Sciatic nerve (tissue), 2 donors: ENCODE measurements at places on chromosomes 5 and 9.

DNA sequence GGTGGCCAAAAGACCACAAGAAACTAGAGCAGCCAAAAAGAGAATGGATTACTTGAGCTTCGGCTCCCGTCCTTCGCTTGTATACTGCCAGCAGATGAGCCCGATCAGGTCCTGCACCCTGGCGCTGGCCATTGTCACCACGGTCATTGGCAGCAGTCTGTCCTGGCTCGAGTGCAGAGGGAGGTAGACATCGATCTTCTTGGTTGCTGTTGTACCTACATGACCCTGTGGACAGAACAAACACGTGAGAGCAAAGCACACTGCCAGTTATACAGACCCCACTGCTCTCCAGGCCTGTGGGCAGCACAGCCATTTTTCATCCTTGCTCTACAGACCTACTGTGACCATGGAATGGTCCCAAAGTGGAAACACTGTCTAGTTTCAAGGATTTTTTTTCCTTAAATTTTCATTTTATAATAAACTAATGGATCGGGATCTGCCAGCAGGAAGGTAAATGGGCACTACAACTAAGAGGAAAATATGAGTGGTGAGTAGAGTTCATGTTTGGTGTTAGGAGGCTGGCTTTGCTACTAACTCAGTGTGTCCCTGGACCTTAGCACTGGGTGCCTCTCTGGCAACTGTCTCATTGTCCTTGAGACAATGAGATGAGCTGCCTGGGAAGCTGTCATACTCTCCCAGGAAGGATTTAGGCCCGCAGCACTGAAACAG, 121.4 kb downstream of the MAPKAP1 start:
- no peak for DNase-seq

DNA sequence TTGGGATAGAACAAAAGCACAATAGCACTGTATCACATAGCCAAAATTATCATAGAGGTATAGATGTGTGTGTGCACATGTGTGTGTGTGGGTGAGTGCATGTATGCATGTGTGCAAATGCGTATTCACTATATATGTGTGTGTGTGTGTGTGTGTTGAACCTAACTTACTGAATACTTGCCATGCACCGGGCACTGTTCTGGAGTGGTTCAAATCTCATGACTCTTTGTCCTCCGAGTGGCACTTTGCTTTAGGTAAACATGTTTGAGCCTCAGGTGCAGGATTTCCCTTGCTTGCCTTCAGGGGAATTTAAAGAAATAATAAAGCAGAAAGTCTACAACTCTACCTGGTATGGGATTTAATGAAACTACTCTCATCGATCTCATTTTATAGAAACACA, 183.5 kb upstream of the GDNF start:
- no peak for DNase-seq

DNA sequence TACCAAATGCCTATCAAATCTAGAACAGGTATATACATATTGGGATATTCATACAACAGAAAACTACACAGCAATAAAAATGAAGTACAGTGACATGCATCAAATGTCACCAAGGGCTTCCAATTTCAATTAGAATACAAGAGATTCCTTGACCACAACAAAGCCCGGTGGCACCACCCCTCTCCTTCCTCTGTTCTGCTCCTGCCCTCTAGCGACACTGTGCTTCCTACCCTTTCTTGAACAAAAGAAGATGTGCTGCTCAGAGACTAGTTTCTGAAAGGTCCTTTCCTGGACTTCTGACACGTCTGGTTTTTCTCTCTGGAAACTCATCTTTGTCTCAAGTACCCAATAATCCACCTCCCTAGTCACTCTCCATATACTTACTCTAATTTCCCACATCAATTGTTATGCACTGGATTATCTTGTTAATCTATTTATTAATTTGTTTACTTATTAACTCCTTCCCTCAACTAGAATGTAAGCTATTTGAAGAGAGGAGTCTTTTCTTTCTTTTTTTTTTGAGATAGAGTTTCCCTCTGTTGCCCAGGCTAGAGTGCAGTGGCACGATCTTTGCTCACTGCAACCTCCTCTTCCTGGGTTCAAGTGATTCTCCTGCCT, 70.4 kb upstream of the CTSV start:
- DNase-seq = no peak

DNA sequence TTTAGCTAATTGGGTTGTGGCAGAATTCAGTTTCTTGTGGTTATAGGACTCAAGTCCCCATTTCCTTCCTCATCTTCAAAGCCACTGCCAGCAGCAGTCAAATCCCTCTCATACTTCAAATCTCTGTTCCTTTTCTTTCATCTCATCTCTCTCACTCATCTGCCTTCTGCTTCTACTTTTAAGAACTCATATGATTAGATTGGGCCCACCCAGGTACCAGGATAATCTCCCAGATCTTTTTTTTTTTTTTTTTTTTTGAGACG, 8.0 kb upstream of the REEP5 start:
- no peak for DNase-seq

DNA sequence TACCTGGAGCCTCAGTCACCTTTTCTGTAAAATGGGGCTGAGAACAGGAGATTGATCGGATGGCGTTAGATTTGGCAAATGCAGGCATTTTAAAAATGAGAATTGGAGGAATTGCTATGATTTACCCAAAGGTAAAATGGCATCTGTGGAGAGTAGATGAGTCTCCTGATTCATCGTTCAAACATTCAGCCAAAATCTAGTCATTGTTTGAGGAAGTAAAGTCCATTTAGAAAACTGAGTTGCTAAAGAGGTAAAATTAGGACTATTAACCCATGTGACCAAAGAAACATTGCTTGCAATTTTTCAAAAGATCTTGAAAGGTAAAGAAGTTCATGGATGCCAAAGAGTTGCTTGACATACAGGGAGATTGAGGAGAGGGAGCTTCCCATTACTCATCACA, 69.7 kb downstream of the ZNF462 start:
- no peak for DNase-seq

GRCh38 chr5:19978476-19978875, 9.5 kb downstream of the CDH18 start:
- no peak for DNase-seq

- DNase-seq = no peak
Observed at GRCh38 chr5:133353741-133354140, 258.6 kb downstream of the FSTL4 start.

DNA sequence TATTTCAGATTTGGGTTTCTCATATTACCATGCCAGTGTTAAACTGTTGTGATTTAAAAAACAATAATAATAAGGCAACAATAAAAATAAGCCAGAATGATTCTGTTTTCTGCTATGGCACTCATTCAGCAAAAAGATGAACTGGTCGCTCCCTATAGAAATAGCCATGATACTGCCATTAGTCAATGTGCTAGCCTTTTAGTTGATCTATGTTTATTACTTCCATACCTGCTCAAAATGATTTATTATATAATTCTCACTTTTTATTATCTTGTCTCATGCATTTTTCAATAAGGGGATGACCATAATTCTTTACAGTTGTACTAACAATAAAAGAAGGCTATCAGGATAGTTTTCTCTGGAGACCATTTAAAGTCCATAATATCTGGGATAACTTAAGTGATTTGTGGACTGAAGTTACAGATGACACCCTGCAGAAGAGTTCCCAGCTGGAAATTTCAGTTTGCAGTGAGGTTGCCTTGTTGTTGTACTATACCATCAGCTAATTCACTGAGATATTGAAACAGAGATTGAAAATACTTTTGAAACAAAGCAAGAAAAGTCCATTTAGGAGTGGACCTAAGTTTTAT, 334.3 kb downstream of the GABRB2 start:
- DNase-seq = no peak

- no peak for DNase-seq
Observed at GRCh38 chr5:132856011-132856410, 10.3 kb downstream of the GDF9 start.

GRCh38 chr5:83428126-83428525, 43.4 kb upstream of the VCAN start:
- no peak for DNase-seq

DNA sequence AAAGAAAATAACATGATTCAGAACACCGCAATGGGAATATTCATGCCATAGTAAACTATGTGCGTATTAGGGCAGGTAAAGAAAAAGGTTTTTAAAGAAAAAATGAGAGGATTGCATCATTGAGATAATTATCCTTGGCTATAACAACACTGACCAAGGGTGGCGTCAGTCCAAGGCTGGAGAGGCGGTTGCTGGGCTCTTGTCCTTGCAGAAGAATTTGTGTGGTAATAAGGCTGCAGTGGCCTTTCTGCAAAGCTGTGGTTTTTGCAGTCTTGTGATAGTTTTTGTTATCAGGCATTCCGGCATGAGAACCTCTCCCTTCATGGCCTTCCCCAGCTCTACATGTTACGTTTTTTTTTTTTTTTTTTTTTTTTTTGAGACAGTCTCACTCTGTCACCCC, 14.0 kb downstream of the BOD1 start:
- DNase-seq = no peak

- no peak for DNase-seq
Observed at GRCh38 chr9:17986595-17986994, 407.7 kb downstream of the SH3GL2 start.

DNA sequence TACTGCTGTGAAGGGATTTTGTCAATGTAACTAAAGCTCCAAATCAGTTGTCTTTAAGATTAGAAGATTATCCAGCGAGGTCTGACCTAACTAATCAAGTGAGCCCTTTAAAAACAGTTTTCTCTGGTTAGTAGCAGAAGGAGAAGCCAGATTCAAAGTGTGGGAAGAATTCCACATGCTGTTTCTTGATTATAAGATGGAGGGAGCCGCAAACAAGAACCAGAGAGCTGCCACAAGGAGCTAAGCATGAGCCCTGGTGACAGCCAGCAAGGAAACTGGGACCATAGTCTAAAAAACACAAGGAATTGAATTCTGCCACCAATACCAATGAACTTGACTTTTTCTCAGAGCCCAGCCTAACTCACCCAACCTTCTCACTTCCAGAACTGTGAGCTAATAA, 37.0 kb upstream of the OR2S2 start:
- no peak for DNase-seq
